Glomerular endothelial cell (primary cell): ENCODE measurements at places on chromosomes 4 and X. TPM values are rescaled to one million over a fixed set of nuclear protein-coding genes. Genes with fewer than 3 reads are reported as not detected.
A peak's percentile ranks its signal among the peaks of the same experiment; 100 is the strongest.

GRCh38 chr4:153771046-153771445 is 11.2 kb upstream of the RNF175 start:
- no peak for DNase-seq

DNA sequence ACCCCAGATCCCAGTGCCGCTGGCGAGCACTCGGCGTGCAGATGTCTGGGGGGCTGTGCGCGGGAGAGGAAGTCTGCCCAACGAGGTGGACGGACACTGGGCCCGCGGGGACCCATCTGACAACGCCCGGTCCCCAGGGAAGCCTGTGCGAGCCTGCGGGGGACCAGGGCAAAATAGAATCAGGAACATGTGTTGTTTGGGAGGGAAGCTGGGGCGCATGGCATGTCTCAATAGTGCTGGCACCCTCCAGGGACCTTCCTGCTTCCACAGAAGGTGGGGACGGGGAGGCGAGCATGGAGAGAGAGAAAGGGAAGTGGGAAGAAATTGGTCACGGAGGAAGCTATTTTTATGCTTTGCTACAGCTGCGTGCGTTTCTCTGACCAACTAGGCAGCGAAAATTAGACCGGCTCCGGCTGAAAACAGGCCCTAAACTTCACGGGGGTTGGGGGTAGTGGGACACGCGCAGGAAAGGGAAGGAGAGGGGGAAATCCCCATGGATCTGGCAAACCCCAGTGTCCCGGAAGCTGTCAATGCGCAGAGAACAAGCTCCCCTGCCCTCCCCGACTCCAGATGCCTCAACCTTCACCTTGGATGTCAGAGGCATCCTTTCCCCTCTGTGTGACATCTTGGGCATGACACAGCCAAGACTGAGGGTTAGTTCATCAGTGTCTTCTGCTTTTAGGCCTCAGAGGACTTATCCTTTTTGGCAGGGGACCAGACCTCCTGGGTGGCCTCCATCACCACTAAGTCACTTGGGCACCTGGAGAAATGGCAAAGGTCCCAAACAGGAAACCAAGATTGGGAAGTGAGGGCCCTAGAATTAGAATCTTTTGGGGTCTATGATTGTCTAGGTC is 169.8 kb upstream of the BCOR start:
- DNase-seq: no peak

GRCh38 chr4:127196655-127197352 is 436.0 kb upstream of the INTU start:
- no peak for DNase-seq

- DNase-seq: peak; percentile 41
Measured at GRCh38 chr4:128162434-128162833, 101.3 kb downstream of the LARP1B start.

GRCh38 chrX:122666601-122667000 is 517.5 kb upstream of the GRIA3 start:
- DNase-seq: no peak

GRCh38 chr4:139027776-139028175 is 12.2 kb downstream of the NOCT start:
- DNase-seq: no peak

Gene IGSF1
- total RNA-seq: 0.70 and 1.7 TPM in 2 replicates

Gene PGAM4
- total RNA-seq: 1.1 TPM in 1 of 2 replicates, not detected in the other

Gene MGARP
- total RNA-seq: 0.10 and 3.4 TPM in 2 replicates

Gene KCND1
- total RNA-seq: 0.78 and 1.3 TPM in 2 replicates

Gene MXRA5
- 0.44 and 0.93 TPM in 2 replicates for total RNA-seq
